ENCODE measurements at places on chromosomes 5 and 9. TPM values are rescaled to one million over a fixed set of nuclear protein-coding genes. Genes with fewer than 3 reads are reported as not detected.

GRCh38 chr9:35689542-35690293 is at the start of gene TPM2:
Gene TPM2 (minus strand): TSS chr9:35689925. CDS start chr9:35689817, 108 bp downstream.
- DNase-seq, result no peak

SCGB3A2 gene
- total RNA-seq, result not detected

GRCh38 chr9:129408535-129409215 is 212.2 kb downstream of the C9orf50 start:
- DNase-seq, result no peak

- DNase-seq, result no peak
Observed at GRCh38 chr5:179623906-179624741, 653 bp upstream of the HNRNPH1 start.

CANX gene
- 633 TPM for total RNA-seq

- peak; percentile 29 for DNase-seq
Observed at GRCh38 chr9:98790842-98791607, 5.3 kb downstream of the ANKS6 start.

DNA sequence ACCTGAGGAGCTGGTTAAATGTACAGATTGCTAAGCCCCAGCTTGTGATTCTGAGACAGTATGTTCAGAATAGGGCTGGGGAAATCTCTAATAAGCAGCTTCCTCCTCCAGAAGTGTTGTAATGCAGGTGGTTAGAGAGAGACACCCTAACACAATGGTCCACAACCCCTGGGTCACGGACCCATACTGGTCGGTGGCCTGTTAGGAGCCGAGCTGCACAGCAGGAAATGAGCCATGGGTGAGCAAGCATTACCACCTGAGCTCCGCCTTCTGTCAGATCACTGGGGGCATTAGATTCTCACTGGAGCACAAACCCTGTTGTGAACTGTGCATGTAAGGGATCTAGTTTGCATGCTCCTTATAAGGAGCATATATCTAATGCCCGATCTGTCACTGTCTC is 61.8 kb downstream of the SLC36A1 start:
- DNase-seq, result no peak

GRCh38 chr9:27473111-27473529 is 51.0 kb upstream of the IFNK start:
- no peak for DNase-seq

PLAC8L1 gene
- not detected for total RNA-seq

- no peak for DNase-seq
Observed at GRCh38 chr5:109990723-109991359, 301.1 kb downstream of the MAN2A1 start.

- DNase-seq, result no peak
Observed at GRCh38 chr9:35938474-35939356, 19.2 kb downstream of the OR2S2 start.

TMED9 gene
- 188 TPM for total RNA-seq

GRCh38 chr9:124871156-124871561 is 9.2 kb downstream of the ARPC5L start:
- no peak for DNase-seq

DNA sequence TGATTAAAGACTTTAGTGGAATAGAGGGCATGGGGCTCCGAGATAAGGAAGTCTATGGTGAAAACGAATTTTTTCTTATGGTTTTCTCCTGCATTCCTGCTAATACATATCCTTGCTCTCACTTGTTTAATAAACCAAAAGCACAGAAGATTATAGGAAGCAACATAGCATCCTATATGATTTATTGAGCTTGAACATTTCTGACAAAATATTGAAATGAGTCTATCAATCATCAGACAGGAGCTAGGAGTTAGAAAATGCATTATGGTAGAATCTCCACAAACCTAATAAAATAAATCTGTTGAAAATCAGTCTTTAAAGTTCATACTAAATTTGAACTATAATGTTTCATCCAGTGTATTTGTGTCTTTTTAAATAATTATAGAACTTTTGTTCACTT is 554.6 kb upstream of the RGMB start:
- DNase-seq, result no peak

LCN15 gene
- total RNA-seq, result not detected

FAM78A gene
- 3.7 TPM for total RNA-seq

DNA sequence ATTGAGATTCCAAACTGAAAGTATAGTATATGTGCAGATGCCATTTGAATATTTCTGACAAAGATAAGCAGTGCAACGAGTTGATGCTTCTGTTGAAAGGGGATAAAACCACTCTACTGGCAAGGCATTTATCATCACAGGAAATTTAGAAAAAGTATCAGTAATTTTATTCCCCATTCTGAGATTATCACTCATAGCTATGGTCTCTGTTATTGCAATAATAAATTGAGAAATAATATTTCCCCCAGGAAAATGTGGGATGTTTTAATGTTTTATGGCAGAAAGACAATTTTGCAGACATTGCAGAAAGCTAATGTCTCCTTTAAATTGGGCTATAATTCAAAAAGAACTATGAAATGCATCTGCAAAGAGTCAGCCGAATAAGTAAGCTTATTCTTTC is 1612.7 kb upstream of the ACO1 start:
- DNase-seq, result no peak

- DNase-seq, result no peak
Observed at GRCh38 chr5:159814805-159815585, 101.3 kb upstream of the ADRA1B start.

RXRA gene
- 19.0 TPM for total RNA-seq

GRCh38 chr5:89560696-89561095 is 677.7 kb upstream of the MEF2C start:
- DNase-seq, result no peak

DNA sequence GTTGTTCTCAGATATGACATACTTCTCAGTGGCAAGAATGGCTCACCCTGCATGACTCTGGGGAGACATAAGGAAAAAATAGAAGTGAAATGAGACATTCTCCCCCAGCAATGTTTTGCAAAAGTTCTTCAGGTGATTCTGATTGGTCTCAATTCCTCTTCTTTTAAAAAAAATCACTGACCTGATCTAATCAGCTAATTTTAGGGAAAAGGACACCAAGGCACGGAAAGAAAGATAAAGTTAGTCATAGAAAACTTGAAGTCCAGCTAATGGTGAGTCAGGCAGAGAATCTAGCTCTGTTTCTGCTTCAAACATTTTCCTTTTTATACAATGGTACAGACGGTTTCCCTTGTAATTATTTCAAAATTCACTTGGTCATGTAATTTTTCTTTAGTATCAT is 1018.9 kb upstream of the ARRDC3 start:
- no peak for DNase-seq

DNA sequence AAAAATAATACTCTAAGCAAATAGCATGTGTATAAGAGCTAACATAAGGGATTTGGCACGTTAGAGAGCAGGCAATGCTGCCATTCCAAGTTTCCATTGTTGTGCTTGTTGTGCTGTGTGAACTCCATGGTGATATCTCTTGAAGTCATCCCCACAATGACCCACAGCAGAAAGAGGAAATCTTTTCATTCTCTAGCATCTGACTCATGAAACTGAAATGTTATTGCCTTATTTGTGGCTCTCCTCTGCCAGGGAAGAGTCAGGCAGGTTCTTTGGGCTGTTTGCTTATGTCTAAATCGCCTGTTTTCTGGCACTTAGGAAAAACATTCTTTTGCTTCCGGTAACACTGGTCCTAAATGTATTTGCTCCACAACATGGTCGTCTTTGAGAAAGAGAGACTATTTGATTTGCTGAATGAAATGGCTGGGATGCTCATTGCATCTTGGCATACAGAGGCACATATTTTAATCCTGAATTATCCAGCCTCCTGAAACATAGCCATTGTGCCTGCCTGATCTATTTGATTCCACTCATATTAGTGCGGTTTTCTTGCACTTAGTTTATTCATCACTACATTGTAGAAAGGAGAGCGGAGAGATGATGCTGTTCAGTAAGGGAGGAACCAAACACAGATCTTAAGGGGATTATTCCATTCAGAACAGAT is 188.8 kb downstream of the CSNK1G3 start:
- peak; percentile 86 for DNase-seq

GRCh38 chr9:83340451-83340850 is 197.8 kb downstream of the FRMD3 start:
- DNase-seq, result no peak

GRCh38 chr5:74595143-74595925 is 45.2 kb downstream of the ENC1 start:
- DNase-seq, result peak; percentile 92

DNA sequence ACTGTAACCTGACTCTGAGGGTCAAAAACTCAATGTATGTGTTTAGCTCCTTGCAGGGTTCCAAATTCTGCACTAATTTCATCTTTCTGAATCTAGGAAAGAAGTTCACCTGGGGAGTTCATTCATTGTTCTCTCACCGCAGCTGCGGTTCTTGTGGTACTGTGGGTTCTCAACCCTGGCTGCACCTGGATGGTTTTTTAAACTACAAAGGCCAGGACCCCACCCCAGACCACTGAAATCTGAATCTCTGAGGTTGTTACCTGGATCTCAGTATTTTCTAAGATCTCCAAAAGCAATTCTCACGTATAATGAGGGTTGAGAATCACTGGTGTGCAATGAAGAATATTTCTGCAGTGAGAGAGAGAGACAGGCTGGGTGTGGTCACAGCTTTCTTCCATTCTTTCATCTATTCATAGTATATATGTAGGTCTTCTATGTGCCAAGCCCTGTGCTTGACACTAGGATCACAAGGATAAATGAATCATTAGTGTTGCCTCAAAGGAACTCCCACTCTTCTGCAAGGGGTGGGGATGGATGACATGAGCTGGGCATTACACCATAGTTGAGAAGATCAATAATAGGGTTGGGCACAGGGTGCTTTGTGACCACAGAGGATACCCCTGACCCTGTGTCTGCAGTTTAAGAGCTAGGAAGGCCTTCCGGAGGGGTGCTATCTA is 109.8 kb downstream of the GALNT10 start:
- no peak for DNase-seq

TAS2R1 gene
- total RNA-seq, result not detected

- no peak for DNase-seq
Observed at GRCh38 chr5:98781964-98782363, 8.5 kb downstream of the RGMB start.

GRCh38 chr5:17989567-17990563 is 355.6 kb downstream of the TAF11L14 start:
- no peak for DNase-seq

GRCh38 chr5:124126504-124127217 is 614.7 kb downstream of the CSNK1G3 start:
- DNase-seq, result no peak

DNA sequence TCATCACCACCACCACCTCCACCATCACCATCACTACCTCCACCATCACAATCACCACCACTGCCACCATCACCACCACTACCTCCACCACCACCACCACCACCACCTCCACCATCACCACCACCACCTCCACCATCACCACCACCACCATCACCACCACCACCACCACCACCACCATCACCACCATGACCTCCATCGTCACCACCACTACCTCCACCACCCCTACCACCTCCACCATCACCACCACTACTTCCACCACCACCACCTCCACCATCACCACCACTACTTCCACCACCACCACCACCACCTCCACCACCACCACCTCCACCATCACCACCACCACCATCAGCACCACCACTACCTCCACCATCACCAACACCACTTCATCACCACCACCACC is 23.5 kb upstream of the ADCY2 start:
- no peak for DNase-seq

GRCh38 chr9:90458485-90458884 is 184.1 kb downstream of the DIRAS2 start:
- no peak for DNase-seq

DNA sequence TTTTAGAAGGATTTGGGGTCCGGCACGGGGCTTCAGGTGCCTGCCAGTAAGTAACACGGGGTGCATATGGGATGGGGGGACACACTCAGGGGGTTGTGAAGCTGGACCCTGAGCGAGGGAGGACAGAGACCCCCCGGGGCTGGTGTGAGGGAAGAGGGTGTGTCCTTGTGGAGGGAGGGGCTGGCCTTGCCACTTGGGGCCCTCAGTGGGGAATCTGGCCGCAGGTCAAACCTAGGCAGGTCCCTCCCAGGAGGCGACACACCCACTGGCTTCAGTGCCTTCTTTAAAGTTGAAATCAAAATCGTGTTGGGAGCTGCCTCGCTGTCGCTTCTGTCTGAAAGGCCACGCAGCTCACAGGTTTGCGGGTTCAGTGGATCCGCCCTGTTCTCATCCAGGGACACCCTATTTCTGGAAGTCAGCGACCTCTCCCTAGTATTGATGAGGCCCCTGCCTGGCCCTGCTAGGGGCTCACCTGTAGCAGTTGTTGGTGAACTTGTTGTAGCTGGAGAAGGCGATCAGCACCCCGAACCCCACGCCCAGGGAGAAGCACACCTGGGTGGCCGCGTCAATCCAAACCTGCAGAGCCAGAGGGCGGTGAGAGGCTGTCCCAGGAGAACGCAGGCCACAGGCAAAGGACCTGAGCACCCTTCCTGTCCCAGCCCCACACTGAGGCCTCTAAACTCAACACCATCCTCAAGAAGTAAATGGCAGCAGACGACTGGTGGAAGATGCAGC is 29.4 kb downstream of the SLC6A3 start:
- DNase-seq, result no peak

DNA sequence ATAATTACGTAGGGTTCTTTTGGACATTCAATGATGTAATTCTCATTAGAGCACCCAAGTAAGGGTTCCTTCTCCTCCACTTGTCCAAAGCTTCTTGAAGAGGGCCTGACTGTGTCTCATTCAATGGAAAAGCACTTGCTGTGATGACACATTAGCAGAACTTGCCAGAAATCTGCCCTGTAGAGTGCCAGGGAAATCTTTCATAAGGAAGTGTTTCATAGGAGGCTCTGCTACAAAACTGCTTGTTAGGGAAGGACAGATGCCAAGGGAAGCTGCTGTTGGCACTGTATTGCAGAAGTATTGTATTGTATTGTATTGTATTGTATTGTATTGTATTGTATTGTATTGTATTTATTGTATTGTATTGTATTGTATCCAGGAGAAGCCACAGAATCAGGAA is 45.5 kb upstream of the MPDZ start:
- DNase-seq, result peak; percentile 26

- DNase-seq, result no peak
Observed at GRCh38 chr9:114757984-114758383, 47.9 kb downstream of the TNFSF15 start.

DNA sequence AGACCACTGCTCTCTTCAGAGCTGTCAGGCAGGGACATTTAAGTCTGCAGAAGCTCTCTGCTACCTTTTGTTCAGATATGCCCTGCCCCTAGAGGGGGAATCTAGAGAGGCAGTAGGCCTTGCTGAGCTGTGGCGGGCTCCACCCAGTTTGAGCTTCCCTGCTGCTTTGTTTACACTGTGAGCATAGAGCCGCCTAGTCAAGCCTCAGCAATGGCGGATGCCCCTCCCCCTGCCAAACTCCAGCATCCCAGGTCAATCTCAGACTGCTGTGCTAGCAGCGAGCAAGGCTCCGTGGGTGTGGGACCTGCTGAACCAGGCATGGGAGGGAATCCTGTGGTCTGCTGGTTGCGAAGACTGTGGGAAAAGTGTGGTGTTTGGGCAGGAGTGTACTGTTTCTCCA is 59.9 kb downstream of the CAVIN4 start:
- no peak for DNase-seq

PCDHB13 gene
- total RNA-seq, result 0.33 TPM

Measured in pulmonary artery endothelial cell (primary cell).